Kidney tubule cell (primary cell): ENCODE measurements at places on chromosomes 1 and 21.
A peak's percentile ranks its signal among the peaks of the same experiment; 100 is the strongest.

GRCh38 chr21:45560106-45561021 lies 18.1 kb upstream of the SLC19A1 start:
- no peak for DNase-seq

GRCh38 chr1:245590726-245591125 lies 435.9 kb downstream of the KIF26B start:
- DNase-seq = peak; percentile 85

GRCh38 chr21:31382060-31382459 lies 38.0 kb upstream of the TIAM1 start:
- no peak for DNase-seq

DNA sequence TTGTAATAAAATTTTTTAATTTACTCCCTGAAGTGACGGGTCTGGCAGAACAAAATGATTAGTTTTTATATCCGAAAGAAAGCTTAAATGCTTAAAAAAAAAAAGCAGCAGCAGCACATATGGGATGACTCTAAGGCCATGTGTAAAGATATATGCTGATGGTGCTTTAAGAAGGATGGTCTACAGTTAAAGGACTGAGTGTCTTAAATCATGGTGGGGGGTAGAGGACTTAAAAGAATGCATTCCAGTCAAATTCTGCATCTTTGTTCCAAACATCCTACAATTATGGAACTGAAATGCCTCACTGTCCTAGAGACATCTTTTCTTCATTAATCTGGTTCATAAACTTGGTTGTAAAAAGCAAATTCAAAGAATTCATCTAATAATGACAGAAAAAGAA lies 7.0 kb downstream of the KDM5B start:
- DNase-seq = no peak

DNA sequence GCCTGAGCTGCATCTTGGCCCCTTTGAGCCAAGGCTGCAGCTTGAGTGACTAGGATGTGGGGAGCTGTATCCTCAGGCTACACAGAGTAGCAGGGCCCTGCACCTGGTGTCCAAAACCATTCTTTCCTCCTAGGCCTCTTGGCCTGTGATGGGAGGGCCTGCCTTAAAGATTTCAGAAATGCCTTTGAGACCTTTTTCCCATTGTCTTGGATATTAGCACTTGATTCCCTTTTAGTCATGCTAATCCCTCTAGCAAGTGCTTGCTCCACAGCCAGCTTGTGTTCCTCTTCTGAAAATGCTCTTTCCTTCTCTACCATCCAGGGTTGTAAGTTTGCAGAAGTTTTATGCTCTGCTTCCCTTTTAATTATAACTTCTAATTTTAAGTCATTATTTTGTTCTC lies 21.7 kb upstream of the KIRREL1 start:
- no peak for DNase-seq

DNA sequence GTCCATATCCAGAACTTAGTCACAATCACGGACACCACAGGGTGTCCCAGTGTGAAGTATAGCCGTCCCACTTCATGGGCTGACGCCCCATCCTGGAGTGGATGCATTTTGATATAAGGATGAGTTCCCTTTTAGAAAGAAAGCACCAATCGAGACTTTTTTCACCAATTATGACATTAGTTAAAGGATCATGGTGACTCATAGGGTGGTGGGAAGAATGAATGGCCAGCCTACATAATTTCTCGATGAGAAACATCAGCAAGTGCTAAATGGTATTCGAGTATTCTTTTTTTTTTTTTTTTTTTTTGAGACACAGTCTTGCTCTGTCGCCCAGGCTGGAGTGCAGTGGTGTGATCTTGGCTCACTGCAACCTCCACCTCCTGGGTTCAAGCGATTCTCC lies 38.5 kb upstream of the USP1 start:
- peak; percentile 9 for DNase-seq

DNA sequence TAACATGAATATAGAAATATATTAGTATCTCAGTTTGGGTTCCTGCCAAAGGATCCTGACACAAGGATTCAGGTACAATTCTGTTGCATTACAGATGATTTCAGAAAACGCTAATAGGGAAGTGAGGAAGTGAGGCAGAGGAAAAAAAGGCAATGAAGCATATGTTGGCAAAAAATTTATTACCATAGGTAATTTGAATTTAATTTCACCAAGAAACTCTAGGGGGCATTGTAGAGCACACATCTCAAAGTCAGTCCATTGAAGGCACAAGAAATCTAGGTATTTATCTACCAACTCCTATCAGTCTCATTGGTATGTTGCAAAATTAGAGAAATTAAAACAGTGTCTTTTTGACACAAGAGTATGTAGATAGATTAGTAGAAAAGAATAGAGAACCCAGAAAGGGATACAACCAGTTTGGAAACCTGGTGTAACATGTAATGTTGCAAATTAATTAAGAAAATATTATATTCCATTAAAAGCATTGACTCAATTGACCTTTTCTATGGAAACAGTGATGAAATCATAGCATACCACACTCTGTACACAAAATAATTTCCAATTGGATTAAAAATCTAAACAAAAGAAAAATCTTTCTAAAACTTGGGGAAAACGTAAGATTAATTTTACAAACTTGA lies 104.9 kb upstream of the SNX7 start:
- peak; percentile 50 for DNase-seq

DNA sequence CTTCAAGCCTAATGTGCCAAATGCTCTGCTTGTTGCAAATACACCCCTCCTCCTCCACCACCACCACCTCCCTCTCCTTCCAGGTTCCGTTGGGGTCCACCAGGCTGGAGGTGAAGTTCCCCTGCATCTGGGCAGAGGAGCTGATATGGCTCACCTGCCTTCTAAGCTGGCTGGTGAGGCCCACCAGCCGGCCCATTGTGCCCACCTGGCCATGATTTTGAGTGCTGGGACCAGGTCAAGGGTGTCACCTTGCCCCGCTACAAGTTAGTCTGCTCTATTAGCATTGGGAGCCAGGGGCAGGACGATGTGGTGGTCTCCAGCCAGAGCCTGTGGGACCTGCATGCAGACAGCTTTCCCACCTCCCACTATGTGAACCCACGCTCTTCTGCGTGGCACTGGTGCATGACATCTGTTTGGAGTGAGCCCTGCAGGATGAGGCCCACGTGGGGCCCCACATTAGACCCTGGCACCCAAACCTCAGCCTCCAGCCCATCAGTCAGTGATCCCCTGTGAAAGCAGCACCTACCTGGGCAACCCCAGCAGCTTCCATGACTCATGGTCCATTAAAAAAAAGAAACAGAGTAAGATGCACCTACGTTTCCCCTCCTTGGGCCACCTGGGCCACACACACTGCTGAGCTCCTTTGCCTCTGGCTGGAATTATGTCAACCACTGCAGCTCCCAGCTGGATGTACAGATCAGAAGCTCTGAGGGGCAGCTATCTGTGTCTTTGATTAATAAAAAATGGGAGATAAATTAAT lies 15.6 kb upstream of the CDCP2 start:
- no peak for DNase-seq

DNA sequence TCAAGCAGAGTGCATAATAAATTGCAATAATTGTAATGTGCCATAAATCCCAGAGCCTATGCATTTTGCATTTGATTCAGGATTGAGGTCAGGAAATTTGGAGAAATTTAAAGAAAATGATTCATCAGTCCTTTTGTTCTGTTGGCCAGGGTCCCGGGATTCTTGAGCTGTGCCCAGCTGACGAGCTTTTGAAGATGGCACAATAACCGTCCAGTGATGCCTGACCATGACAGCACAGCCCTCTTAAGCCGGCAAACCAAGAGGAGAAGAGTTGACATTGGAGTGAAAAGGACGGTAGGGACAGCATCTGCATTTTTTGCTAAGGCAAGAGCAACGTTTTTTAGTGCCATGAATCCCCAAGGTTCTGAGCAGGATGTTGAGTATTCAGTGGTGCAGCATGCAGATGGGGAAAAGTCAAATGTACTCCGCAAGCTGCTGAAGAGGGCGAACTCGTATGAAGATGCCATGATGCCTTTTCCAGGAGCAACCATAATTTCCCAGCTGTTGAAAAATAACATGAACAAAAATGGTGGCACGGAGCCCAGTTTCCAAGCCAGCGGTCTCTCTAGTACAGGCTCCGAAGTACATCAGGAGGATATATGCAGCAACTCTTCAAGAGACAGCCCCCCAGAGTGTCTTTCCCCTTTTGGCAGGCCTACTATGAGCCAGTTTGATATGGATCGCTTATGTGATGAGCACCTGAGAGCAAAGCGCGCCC lies 8.7 kb downstream of the PROX1 start:
- no peak for DNase-seq

GRCh38 chr21:44083631-44084291 lies 23.4 kb upstream of the PWP2 start:
- DNase-seq = no peak

DNA sequence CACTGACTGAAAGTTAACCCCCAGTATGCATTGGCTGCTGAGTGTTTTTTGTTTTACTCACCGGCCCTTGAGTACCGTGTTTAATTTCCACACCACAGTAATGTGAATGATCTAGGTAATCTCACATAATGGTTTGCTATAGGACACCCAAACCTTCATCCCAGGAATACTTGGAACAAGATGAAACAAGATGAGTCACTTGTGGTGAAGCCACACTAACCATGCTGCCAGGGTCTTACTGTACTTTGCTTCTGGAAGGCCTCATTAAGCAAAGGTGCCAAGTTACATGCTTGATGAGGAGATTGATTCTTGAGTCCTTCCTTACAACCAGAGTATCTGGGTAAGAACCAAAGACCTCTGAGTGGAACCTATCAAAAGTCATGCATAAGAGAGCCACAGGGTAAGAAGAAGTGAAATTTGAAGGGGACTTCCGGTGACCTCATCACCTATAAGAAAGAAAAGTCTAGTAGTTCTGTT lies 163.3 kb downstream of the NRIP1 start:
- DNase-seq = peak; percentile 98

GRCh38 chr1:168031627-168032026 lies 94.8 kb upstream of the MPC2 start:
- no peak for DNase-seq

DNA sequence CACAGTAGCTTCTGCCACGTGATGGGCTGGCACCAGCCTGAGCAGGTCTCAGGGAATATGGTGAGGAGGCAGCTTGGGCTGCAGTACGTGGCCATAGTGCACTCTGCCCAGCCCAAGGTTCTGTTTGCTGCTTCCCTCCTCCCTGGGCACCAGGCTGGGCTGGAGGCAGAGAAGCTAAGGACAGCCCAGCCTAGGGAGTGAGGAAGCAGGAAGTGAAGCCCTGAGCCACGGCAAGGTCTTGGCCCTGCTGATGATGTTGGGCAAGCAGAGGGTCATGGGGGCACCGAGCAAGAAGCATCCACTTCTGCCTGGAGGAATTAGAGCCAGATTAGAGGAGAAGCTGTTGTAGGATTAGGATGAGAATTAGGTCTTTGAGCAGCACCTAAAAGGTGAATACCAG lies 326.7 kb upstream of the VAMP3 start:
- DNase-seq = no peak

DNA sequence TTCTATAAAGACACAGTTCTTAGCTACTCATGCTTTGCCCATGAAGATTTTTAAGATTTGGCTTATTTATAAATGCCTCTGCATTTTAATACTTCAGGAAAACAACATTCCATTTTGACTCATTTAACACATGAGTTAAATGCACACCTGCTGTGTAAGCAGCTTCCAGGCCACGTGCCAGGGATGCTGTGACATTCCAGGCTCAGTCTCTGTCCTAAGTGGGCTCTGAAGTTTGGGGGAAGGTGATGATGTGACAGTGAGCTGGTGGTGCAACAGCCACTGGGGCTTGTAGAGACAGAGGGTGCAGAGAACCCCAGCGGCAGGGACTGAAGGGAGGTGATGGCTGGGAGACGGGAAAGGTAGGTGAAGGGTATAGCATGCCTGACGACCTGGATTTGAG lies 40.7 kb downstream of the HHAT start:
- no peak for DNase-seq

- DNase-seq = no peak
Observed at GRCh38 chr1:198155253-198155652, 1.5 kb upstream of the NEK7 start.

- DNase-seq = peak; percentile 2
Observed at GRCh38 chr1:97488530-97488929, 432.3 kb downstream of the DPYD start.

GRCh38 chr1:227947676-227948492 lies at the start of gene WNT9A:
TSS of gene WNT9A (minus strand) at chr1:227947932. CDS start at chr1:227947887, 45 bp downstream.
- DNase-seq = peak; percentile 61

GRCh38 chr21:15289896-15290841 lies 225.4 kb upstream of the NRIP1 start:
- no peak for DNase-seq

- DNase-seq = no peak
Observed at GRCh38 chr1:188642704-188643103, 1814.0 kb downstream of the PLA2G4A start.

DNA sequence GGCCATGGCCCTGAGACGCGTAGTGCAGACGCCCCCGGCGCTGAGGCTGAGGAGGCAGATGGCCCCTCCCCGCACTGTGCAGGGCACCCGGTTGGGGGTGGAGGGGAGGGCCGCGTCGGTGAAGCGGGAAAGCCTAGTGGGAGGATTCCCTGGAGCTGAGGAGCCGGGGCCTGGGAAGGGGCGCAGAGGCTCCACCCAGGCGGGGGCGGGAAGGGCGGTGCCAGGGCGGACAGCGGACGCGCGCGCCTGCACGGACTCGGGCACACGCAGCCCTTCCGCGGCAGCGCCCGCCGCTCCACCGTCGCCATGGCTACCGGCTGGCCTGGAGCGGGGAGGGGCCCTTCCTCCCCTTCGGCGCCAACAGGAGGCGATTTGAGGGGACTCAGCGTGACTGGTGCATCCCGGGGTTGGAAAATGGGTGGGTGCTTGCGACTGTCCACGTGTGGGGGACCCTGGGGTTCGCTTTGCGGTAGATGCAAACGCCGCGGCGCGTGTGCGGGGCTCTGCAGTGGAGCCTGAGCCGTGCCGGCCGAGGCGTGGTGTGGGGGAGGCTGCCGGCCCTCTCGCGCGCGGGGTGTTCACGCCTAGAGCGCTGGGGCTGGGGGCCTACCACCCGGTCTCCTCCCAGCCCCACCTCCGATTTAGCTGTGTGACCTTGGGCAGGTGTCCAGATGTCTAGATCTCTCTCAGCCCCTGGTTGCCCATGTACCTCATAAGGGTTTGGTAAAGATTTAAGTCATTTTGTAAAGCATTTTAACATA lies 35.1 kb downstream of the PTPRF start:
- peak; percentile 54 for DNase-seq

GRCh38 chr1:183987593-183988318 lies 49.8 kb downstream of the COLGALT2 start:
- DNase-seq = no peak

DNA sequence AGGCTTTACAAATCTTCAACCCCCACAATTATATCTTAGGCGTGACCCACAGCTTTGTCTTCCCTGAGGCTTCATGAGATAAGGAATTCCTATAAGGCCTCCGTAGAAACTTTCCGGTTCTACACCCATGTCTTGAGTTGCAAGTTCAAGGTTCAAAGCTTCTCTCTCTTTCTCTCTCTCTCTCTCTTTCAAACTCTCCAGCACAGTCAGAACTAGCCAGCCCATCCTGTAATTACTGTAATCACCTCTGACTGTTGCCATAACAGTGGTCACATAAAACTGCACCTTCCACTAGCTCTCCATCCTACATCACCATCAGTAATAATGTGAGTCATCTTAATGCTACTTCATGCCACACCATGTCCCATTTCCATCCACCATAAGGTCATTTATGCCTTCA lies 90.0 kb upstream of the NFASC start:
- DNase-seq = peak; percentile 21
